Esophagus squamous epithelium (tissue), 5 donors: ENCODE measurements at places on chromosomes 4 and X.

DNA sequence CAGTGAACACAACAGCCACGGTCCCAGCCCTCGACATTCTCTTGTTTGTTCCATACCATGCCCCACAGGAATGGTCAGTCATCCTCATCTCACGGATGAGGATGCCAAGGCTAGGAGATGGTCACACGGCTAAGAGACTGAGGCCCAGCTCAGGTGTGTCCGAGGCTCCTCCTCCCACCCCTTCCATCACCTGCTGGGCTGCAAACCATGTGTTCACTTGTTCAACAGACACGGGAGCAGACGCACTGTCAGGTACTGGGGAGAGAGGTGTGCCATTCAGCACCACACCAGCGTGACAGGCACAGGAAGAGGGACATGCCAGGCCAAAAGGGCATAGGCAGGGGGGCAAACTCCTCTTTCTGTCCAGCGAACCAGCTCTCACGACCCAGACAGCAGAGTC lies 45.9 kb downstream of the ABLIM2 start:
- DNase-seq, result no peak

DNA sequence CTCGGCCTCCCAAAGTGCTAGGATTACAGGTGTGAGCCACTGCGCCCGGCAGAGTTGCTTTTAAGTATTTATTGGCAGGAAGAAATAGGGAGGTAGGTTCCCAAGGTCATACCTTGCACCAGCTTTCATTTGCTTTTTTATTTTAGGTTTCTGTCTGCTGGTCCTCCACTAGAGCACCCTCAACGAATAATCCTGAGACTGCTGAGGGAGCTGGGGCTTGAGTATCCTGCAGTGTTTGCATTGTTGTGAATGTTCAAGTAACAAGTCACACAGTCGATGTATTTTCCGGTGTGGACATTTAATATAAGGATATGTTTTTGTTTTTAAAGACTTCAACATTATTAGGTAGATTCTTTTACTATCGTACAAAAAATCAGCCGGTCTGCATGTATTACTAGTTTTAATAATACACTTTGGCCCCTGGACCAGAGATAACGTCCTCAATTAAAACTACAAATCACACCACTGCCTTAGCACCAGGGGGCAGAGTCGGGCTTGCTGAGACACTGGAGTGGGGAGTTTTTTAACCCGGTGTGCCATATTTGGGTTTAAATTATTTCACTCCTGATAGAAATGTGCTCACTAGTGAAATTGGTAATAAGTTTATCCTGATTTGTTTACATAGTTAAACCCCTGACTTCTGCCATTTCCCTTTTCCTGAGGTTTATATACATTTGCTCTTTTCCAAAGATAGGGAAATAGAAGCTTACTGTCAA lies 11.6 kb downstream of the SMIM20 start:
- no peak for DNase-seq

DNA sequence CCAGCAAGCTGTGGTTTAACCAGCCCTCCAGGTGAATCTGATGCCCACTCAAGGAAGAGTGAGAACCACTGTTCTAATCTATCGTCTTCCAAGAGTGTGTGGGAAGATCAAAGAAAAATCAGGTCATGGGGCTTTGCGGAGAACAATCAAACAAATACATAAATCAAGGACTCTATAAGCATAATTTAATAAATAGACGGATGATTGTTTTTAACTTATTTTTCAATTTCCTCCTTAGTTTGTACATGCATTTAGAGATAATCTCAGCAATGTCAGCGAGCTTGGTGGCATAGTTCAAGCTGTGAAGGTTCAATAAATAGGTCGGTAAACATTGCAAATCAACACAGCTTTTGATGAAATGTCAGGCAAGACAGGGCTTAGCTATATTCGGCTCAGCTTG lies 84.9 kb downstream of the DMD start:
- DNase-seq, result no peak

- DNase-seq, result no peak
Observed at GRCh38 chrX:43373032-43373431, 283.1 kb upstream of the MAOA start.

DNA sequence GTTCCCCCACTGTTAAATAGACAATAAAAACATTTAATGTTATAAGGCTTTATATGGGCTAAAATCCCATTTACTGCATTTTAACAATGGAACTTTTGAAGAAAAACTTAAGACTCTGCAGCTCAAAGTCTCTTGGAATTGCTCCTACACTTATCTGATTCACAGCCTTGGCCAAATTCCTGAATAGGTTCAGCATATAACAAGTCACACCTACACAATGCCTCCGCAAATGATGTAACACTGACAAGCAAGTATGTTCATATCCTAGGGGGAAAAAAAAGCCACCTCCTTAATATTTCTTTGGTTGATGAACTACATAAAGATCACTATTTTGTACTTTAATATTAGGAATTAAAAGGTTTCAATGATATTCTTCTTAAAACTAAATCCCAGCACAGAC lies 34.5 kb downstream of the RPS6KA6 start:
- no peak for DNase-seq
